ENCODE measurements at places on chromosomes 13 and 19. TPM values are rescaled to one million over a fixed set of nuclear protein-coding genes. Genes with fewer than 3 reads are reported as not detected.

GRCh38 chr19:14682084-14682483 is 7.4 kb upstream of the ADGRE3 start:
- no peak for DNase-seq

GRCh38 chr19:15296841-15297415 is 35.4 kb downstream of the BRD4 start:
- DNase-seq: no peak

- DNase-seq: no peak
Measured at GRCh38 chr13:106521095-106521799, 14.2 kb downstream of the EFNB2 start.

GRCh38 chr13:83350569-83350968 is 531.7 kb downstream of the SLITRK1 start:
- no peak for DNase-seq

Gene THSD1
- total RNA-seq: 0.09 TPM

DNA sequence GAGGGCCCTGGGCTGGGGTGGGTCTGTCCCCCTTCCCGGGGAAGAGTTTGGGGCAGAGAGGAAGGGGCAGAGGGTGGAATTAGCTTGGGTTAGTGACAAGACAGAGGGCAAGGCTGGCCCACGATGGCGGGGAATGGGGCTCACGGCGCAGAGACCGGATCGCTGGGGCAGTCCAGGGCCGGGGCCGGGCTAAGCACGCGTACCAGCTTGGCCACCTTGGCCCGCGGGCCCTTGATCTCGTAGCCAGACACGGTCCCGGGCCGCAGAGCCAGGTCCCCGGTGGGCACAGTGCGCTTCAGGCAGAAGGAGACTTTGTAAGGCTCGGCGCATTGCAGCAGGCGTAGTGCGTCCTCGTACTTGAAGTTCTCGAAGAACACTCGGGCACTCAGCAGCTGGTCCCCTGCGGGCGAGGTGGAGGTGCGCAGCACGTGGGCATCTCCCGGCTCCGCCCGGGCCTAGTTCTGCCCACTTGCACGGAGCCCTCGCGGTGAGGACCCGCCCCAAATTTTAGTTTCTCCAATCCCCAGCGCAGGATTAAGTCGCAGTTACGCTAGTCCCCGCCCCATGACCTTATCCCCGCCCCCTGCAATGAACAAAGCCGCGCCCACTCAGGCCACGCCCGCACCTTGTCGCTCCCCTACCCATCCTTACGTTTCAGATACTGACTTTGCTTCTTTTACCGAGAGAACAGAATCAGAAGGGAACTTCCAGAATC is 8.6 kb upstream of the HIPK4 start:
- DNase-seq: peak; percentile 53

Gene ZBTB45
- total RNA-seq: 7.9 TPM

- peak; percentile 86 for DNase-seq
Measured at GRCh38 chr19:57527136-57527881, at the start of gene ZNF549. Gene ZNF549, plus strand, starts transcription at chr19:57527356. Its CDS starts 218 bp downstream, at chr19:57527574.

- DNase-seq: no peak
Measured at GRCh38 chr19:3964256-3965194, 6.4 kb downstream of the DAPK3 start.

DNA sequence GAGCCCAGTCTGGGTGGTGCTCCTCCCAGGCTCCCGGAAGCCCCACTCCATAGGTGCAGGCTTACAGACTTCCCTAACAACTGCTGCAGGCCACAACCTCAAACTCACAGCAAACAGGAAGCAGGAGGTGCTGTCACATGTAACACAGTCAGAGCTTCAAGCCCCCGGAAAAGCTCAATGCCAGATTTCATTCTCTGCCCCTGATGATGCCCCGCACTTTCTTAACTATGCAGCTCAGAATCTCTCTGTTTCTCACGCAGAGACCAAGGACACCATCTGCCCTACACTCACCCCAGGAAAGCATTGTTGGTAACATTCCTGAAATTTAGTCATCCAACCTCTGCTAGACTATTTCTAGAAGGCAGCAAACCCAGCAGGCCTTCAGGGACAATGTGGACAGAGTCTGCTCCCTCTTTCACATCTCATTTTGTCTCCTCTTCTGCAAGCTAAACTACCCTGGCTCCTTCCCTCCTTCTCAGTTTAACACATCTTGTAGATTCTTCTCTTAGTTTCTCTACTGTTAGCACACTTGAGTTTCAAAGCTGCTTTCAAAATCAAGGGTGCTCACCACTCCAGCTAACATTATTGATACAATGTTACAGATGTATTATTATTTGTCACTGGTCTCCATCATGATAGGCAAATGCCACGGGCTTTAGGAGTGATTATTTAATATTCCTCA is 162.5 kb downstream of the KCTD12 start:
- no peak for DNase-seq

- DNase-seq: no peak
Measured at GRCh38 chr13:41842036-41842620, 118.8 kb downstream of the VWA8 start.

GRCh38 chr19:1132552-1133383 is 29.0 kb downstream of the GPX4 start:
- peak; percentile 88 for DNase-seq

GRCh38 chr13:48695776-48696175 is 42.0 kb downstream of the CYSLTR2 start:
- no peak for DNase-seq

- DNase-seq: no peak
Measured at GRCh38 chr13:39998166-39998565, 342.7 kb downstream of the COG6 start.

Gene N4BP2L1
- 23.4 TPM for total RNA-seq

DNA sequence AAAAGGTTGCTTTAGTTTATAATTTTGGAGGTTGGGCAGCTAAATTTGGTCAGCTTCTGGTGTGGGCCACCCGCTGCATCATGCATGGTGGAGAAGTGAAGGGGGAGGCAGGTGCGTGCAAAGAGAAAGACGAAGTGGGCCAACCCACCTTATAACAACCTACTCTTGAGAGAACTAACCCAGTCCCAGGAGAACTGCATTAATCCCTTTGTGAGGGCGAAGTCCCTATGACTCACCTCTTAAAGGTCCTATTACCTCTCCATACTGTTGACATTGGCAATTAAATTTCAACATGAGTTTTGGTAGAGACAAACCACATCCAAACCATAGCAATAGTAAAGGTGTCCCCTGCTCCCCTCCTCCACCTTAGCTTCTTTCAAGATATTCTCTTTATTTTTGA is 7.7 kb upstream of the FGF9 start:
- no peak for DNase-seq

GRCh38 chr13:24135674-24136300 is 24.7 kb upstream of the SPATA13 start:
- no peak for DNase-seq

Gene ZFP28
- 5.0 TPM for total RNA-seq

Gene CEACAM21
- total RNA-seq: 40.7 TPM

GRCh38 chr19:719636-720344 is 11.1 kb downstream of the PALM start:
- DNase-seq: no peak

Gene PBX4
- total RNA-seq: 27.6 TPM

- DNase-seq: no peak
Measured at GRCh38 chr13:38787550-38787949, 100.7 kb downstream of the FREM2 start.

Gene FXYD3
- total RNA-seq: not detected

DNA sequence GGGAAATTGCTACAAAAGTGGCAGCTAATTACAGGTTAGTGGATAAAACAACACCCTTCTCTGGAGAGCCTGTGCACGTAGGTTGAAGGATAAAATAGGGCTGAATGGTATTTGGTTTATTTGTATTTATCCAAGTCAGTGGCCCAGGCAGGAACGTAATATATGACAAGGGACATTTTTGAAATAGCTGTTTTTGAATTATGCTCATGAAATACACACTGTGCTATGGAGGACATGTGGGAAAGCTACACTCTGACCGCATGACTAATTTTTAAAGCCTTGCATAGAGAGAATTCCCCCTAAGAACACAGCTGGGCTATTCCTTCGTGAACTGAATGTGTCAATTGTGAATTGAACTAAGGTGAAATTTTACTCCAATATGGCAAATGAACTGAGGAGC is 292.1 kb upstream of the MAB21L1 start:
- DNase-seq: no peak

DNA sequence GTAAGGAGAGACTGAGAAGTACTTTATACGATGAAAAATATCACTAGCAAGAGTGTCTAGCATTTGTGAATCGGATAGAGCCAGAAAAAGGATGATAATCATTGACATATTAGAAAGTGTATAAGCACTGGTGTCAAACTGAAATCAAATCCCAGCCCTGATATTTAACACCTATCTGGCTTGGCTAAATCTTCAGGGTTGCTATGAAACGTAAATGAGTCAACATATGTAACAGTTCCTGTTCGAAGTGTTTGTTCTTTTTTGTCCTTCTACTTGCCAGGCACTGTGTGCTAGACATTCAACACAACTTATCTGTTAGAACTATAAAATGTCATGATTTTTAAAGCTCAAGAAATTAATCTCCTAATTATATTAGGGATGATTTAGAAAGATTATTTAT is 40.8 kb downstream of the SERPINE3 start:
- no peak for DNase-seq

- DNase-seq: no peak
Measured at GRCh38 chr19:7153022-7153421, 83.5 kb downstream of the ZNF557 start.

DNA sequence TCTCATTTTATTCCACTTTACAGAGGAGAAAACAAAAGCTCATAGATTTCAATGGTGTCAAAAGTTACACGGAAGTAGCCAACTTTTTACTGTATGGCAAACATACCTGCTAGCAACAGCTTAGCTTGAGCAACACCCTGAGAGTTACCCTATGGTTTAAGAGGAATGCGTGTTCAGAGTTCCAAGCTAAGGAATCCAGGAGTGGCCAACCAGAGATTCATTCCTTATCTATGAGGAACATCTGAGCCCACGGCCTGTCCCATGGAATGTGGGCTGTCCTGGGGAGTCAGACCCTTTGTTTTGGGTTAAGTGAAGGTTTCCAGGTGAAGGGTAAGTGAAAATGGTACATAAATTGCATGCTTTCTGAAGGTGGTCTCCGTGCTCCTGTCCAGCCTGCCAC is 67.5 kb downstream of the STARD13 start:
- no peak for DNase-seq

GRCh38 chr19:29293736-29294342 is 80.9 kb upstream of the UQCRFS1 start:
- DNase-seq: no peak

Gene ANGPTL8
- total RNA-seq: not detected

GRCh38 chr13:113422807-113423519 is 30.3 kb downstream of the ADPRHL1 start:
- DNase-seq: no peak

DNA sequence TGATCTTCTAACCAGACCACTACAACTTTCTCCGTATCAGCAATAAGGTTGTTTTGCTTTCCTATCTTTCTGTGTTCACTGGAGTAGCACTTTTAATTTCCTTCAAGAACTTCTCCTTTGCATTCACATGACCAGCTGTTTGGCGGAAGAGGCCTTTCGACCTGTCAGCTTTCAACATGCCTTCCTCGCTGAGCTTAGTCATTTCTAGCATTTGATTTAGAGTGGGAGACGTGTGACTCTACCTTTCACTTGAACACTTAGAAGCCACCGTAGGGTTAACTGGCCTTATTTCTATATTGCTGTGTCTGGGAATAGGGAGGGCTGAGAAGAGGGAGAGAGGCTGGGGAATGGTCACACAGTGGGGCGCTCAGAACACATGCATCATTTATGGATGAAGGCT is 104.7 kb downstream of the TUBGCP3 start:
- no peak for DNase-seq

Gene CEACAM20
- total RNA-seq: not detected

Data from activated naive CD4-positive, alpha-beta T cell treated with anti-CD3 and anti-CD28 coated beads, Interleukin-2, amount 50 U/mL, for 72 hours (primary cell).